Central memory CD4-positive, alpha-beta T cell (primary cell): ENCODE measurements at places on chromosomes 13 and 19.
A peak's percentile ranks its signal among the peaks of the same experiment; 100 is the strongest.

DNA sequence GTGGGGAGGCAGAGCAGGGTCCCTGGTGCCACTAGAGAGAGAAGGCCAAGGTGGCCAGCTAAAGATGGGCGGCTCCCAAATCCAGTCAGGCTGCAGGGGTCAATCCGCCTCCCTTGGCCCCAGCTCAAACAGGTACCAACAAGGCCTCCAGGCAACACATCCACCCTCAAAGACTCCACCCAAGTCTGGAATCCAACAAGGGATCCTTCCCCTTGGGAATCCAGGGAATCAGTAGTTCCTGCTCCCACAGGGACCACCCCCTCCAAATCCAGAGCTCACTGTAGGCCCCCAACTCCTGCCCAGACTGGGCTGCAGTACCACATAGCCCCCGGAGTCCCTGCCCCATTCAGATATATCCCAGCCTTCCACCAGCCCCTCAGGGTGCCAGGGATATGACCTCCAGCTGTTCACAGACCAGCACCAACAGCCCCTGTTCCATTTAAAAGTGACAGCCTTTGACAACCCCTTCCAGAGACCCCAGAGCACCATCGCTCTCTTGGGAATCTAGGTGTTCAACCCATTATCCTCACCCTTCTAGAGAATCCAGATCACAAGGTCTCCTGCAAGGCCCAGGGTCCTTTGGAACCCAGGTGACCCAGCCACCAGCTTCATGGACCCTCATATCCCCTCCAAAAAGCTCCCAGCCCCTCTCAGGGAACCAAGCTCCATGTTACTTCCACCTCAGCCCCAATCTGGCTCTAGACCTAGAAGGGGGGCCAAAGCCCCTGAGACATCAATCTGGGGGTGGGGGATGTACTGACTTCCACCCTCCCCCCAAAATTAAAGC, 3.2 kb downstream of the ERF start:
- no peak for DNase-seq

DNA sequence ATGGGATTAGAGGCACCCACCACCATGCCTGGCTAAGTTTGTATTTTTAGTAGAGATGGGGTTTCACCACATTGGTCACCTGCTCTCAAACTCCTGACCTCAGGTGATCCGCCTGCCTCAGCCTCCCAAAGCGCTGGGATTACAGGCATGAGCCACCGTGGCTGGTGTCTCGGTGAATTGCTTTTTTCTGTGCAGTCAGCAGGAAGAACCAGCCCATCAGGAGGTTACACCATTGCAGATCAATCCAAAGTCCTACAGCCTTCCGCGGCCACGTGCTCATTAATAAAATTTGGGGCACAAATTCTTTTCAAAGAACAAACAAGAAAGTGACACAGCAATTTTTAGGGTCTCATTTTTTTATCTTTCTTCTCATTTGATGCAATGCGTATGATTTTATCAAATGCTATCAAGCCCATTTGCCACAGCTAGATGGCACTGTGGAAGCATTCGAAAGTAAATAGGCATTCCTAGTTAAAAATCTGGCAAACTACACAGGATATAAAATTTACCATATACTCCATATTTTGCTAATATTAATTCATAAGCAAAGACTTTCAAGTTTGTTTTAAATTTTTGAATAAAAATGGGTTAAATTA, 54.4 kb upstream of the ZNF835 start:
- DNase-seq, result no peak

DNA sequence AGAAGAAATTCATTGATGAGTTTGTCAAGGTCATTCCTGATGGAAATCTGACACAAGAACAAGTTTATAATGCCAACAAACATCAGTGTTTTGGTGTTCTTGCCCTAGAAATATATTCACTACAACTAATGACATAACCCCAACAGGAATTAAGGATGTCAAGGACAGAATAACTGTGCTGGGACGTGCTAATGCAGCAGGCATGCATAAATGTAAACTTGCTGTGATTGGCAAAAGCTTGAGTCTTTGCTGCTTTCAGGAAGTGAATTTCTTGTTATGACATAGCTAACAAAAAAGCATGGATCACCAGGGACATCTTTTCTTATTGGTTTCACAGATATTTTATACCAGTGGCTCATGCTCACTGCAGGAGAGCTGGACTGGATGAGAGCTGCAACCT, 144.6 kb downstream of the KCTD12 start:
- no peak for DNase-seq

GRCh38 chr13:40494946-40495620, 171.4 kb downstream of the FOXO1 start:
- DNase-seq, result peak; percentile 60

DNA sequence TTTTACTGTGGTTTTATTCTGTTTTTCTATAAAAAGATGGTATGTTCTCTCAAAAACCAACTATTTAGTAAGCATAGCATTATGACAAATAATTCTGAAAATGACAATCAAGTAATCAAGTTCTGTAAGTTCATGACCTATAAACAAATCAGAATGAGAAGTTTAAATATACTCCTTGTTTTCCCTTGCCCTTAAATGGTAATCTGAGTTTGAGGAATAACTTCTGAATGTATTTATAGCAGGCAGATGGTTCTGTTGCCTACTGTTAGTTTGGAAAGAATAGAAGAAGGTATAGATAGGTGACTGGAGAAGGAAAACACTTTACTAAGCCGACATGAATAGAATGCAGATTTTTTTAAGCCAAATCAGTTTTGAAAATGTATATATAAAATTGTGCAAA, 63.9 kb downstream of the POSTN start:
- no peak for DNase-seq

DNA sequence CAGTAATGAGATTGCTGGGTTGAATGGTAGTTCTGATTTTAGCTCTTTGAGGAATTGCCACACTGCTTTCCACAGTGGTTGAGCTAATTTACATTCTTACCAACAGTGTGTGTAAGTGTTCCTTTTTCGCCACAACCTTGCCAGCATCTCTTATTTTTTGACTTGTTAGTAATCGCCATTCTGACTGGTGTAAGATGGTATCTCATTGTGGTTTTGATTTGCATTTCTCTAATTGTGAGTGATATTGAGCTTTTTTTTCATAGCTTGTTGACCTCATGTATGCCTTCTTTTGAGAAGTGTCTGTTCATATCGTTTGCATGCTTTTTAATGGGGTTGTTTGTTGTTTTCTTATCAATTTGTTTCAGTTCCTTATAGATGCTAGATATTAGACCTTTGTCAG, 245.0 kb downstream of the MTUS2 start:
- no peak for DNase-seq

GRCh38 chr19:27905074-27905473, 1307.9 kb downstream of the UQCRFS1 start:
- DNase-seq, result no peak

DNA sequence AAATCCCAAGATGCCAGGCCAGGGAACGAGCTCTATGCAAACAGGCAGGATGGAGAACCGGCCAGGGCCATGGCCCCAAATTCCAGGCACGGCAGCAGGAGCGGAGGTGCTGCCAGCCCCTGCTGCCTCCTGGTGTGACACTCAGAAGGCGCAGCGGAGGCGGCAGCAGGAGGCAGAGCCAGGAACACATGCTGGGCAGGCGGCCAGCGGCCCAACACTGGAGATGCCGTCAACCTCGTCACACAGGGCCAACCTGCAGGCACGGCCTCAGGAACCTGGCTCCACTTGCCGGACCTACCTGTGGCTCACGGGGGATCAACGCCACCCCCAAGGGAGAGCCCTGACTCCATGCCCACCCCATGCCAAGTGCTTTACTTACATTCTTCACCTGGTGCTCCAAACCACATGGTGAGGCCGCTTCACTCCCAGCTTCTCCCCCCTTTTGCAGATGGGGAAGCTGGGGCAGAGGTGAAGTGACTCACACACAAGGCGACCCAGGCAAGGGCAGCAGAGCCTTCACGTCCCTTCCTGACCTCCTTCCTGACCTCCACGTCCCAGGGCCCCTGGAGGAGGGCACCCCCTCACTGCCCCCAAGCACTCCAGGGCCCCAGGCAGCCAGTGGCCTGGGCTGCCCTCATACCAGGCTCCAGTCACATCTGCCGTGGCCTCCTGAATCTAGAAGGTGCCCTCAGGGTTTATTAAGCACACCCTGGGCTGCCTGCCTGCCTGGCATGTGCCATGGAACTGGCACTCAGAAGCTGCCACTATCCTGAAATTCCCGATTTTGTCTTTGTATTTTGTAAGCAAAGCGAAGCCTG, 43.5 kb downstream of the GGACT start:
- no peak for DNase-seq

DNA sequence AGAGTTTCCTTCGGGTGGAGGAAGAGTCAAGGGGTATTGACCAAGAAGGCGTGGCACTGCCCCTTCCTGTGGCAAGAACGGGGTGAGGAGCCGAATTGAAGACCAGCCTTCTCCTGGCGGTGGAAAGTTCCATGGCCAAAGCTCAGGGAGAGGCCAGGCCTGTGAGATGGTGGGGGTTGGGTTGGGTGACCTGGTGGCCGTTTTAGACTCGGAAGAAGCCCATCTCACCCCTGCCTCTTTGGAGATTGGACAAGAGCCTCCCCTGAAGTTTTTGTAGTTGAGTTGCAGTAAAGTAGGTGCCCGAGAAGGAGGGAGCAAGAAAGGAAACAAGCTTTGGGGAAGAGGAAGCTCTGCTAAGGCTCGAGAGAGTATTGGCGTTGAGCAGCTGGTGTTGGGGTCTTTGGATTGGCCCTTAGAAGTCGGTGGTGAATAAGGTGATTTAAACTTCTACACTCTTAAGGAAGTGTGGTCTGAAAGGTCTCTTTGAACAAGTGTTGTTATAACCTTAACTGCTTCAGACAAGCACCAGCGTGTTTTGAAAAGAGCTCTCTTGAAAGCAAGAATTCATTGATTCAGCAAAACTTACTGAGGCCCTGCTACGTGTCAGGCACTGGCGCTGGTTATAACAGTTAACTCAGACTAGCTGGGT, 964 bp downstream of the SPINT2 start:
- no peak for DNase-seq

- no peak for DNase-seq
These were observed 170.8 kb upstream of the SOX1 start for GRCh38 chr13:111895896-111896821.
